ENCODE measurements at places on chromosomes 7 and 10.

GRCh38 chr7:99531354-99531765, 20.6 kb downstream of the FAM200A start:
- no peak for DNase-seq

- no peak for DNase-seq
Observed at GRCh38 chr7:41885748-41886147, 182.9 kb upstream of the INHBA start.

GRCh38 chr10:95881316-95881715, 26.5 kb upstream of the CC2D2B start:
- peak; percentile 45 for DNase-seq

- DNase-seq, result no peak
Observed at GRCh38 chr7:81482600-81483186, 287.2 kb downstream of the HGF start.

DNA sequence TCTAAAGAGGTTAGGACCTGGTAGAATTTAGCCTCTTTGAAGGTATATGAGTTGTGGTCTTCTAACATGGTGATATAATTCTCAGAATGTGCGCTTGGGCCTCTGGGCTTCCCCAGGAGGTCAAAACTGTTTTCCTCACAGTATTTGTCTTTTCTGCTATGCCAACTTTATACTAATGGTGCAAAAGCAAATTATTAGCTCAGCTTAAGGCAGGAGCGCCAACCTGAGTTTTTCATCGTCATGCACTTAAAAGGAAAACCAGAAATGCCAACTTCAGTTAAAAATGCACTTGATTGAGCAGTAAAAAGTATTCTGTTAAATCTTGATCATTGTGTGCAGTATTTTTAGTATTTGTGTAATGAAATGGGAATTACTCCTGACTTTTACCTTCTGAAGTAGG, 9.7 kb downstream of the TDRD1 start:
- no peak for DNase-seq

DNA sequence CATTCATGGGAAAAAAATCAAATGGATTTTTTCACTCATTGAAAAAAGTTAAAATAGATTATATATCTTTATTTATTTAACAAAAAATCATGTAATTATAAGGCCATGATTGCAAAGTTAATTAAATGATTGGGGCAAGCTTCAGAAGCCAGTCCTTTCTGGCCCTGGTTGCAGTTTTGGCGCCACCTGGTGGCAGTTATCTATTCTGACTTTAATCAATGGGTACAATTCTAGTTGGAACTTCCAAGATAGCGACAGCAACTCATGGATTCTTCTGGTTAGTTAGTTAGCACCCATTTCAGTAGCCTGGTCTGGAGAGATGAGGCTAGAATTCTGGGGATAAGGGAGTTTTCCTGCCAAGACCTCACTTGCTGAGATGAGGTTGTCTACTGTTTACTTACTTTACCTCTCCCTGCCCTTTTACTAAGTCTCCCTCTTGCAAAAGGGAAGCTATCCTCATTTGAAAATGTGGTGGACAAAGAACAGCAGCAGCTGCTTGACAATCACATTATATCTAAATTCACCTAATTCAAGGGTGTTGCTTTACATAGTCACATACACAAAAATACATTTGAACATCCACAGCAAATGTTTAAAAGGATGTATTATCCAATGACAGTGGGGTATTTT, 42.3 kb downstream of the NOC3L start:
- peak; percentile 36 for DNase-seq

DNA sequence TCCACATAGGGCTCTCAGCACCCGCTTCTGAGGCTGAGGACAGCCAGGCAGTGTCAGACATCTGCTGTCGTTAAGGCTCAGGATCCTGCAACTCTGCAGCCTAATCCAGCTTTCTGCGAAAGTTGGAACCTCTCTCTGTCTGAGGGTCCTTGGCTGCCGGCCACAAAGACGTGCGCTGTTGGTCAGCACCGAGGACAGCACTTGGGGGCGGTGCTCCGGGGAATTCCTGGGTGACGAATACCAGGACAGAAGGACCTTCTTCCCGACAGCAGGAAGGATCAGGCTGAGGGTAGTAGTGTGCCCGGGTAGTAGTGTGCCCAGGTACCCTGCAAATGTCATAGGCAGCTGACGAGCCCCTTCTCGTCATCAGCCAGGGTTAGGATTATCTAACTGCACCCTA, 16.0 kb upstream of the RASGEF1A start:
- DNase-seq, result no peak

DNA sequence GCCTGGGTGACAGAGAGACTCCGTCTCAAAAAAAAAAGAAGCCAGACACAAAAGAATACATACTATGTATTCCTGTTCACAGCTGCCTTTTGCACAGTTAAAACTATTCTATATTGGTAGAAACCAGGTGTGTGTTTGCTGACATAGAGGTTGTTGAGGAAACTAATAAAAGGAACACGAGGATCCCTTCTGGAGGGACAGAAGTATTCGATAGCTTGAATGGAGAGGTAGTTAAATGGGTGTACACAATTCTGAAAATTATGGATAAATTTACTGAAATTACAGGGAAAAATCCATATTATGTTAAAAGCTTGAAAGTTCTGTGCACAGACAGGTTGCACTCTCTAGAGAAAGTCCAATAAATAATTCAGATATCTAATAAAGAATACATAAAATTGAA, 71.5 kb downstream of the CUBN start:
- DNase-seq, result no peak

- no peak for DNase-seq
Observed at GRCh38 chr7:89813081-89813480, 341.2 kb upstream of the STEAP1 start.

Measured in stromal cell of bone marrow (primary cell).